IMR-90 (cell line): ENCODE measurements at places on chromosomes 6 and 20. TPM values are rescaled to one million over a fixed set of nuclear protein-coding genes. Genes with fewer than 3 reads are reported as not detected.

GRCh38 chr6:154161689-154162088 lies 122.6 kb downstream of the OPRM1 start:
- DNase-seq = no peak

- DNase-seq = no peak
Observed at GRCh38 chr6:35209081-35209480, 4.7 kb upstream of the SCUBE3 start.

GRCh38 chr6:24149836-24150235 lies 23.8 kb downstream of the NRSN1 start:
- no peak for DNase-seq

DNA sequence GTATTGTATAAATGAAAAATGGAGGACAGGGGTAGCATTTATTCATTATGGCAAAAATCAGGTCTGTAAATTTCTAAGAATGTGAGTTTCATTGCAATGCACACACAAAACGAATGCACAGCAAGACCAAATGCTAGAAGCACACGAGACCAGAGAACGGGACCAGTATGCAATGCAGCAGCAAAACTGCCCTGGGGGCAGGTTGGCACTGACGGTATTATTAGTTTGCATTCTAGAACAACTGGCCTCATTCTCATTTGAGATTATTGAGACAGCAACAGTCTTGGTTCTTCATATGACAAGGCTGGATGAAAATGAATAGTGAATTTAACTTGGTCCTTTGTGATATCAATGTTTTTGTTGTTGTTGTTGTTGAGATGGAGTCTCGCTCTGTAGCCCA lies 9.0 kb upstream of the MTRES1 start:
- no peak for DNase-seq

TRDN gene
- not detected in 2 replicates for polyA plus RNA-seq

- DNase-seq = peak; percentile 81
Observed at GRCh38 chr20:50572938-50573777, 63.0 kb downstream of the PTPN1 start.

PI16 gene
- polyA plus RNA-seq = 0.20 and 0.21 TPM in 2 replicates

DNA sequence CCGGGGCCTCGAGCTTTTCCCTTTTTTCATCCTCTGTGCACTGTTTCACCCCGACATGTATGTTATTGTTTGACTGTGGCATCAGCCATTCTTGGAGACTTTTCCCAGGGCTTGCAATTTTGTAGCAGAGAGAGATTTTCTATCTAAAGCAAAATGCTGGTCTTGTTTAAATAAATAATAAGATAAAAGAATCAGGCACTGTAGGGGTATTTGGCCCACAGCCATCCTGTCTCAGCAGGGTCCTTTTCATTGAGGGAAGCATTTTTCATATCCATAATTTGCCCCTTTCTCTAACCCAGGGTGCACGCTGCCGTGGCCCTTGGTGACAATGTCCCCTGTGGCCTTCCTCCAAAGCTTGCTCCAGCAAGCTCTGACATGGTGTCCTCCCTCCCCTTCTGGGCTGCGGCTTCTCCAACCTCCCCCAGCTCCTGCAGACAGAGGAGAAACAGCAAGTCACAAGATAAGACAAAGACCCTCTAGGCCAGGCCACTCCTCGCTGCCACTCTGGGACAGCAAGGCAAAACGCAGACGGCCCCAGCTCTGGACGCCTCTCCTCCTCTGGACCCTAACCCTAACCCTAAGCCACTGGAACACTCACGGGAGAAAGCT lies 117.6 kb downstream of the MYLK4 start:
- DNase-seq = no peak

BMP6 gene
- 0.19 TPM in 2 replicates for polyA plus RNA-seq

PTGIS gene
- 2.4 and 2.6 TPM in 2 replicates for polyA plus RNA-seq

GRCh38 chr6:17785094-17785787 lies 78.5 kb upstream of the NUP153 start:
- no peak for DNase-seq

- no peak for DNase-seq
Observed at GRCh38 chr6:136546331-136546730, 3.9 kb downstream of the MAP7 start.

DNA sequence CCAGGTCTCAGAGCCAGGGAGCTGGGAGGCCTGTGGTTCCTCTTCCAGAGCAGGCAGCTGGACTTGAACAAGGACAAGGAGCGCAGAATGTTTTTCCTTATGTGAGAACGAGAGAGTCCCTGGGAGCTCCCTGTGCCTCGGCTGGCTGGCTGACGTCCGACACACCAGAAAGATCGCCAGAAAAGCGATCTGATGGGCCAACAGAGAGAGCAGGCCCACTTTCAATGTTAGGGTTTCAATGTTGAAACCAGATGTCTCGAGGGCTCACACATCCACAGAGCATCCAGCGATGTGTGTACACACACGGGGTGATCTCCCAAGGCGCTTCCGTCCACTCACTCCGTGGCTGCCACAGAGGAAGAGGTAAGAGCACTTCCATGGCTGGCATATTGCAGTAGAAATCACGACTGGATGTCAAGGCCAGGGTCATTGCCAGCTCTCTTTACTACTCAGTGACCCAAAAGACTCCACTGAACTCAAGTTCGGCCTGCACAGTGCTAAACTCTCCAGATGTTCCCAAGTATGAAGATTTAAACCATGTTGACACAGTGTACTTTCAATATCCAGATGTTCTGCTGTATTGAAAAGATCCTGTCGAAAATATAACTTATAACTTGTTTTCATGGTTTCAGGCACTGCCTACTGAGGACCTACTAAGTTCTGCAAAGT lies 70.8 kb upstream of the FOXC1 start:
- DNase-seq = no peak

- no peak for DNase-seq
Observed at GRCh38 chr6:167211881-167212712, 54.3 kb upstream of the GPR31 start.

- peak; percentile 34 for DNase-seq
Observed at GRCh38 chr6:74269600-74269858, 573.5 kb downstream of the CD109 start.

- no peak for DNase-seq
Observed at GRCh38 chr20:57881466-57882385, 171.9 kb upstream of the PMEPA1 start.

- DNase-seq = peak; percentile 53
Observed at GRCh38 chr6:15026832-15027231, 219.0 kb upstream of the JARID2 start.

DNA sequence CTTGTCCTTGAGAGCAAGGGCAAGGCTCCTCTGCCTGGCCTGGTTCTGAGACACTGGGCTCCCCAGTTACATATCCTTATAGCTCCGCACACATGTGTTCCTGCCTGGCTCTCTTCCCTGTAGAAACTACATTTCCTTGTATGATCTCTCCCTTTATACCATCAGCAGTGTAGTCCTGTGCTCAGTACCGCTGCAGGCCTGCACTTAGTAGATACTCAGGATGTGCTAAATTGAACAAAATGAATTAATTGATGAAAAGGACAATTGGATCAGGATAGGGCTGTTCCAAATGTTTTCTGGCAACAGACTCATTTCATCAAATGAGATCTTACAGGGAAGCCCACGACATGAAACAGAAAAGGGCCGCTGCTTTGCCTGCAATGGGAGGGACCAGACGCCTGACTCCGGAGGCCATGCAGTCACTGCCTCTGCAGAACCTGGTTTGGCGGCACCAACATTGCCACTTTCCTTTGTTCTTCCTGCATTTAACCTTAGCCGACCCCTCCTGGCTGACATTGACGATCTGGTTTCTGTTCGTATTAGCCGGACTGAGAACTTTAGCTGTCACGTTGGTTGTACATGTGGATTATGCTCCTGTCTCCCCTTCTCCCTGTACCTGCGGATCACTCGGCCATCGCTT lies 53.3 kb downstream of the CHMP4B start:
- DNase-seq = no peak

DNA sequence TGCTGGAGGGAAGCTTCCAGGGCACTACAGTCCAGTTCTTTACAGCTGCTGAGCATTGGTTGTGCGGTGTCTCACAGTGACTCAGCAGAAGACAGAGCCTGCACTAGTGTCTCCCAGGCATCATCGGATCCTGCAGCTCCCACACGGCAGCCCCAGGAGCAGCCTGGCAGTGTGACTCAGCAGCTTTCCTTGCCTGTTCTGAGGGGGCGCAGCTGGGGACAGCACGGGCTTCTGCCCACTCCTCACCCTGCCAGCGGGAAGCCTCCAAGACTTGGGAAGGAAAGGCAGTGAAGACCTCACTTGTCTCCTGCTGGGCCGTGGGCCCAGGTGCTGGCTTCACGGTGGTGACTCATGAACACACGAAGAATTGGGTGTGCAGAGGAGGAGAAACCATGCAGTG lies 165.4 kb downstream of the SYNDIG1 start:
- DNase-seq = peak; percentile 94

WFDC9 gene
- not detected in 2 replicates for polyA plus RNA-seq

ZSCAN9 gene
- 11.5 and 13.7 TPM in 2 replicates for polyA plus RNA-seq

GPRC6A gene
- not detected in 2 replicates for polyA plus RNA-seq

GRCh38 chr6:43274916-43275597 lies 23.0 kb upstream of the SLC22A7 start:
- DNase-seq = no peak

- no peak for DNase-seq
Observed at GRCh38 chr6:155395339-155395738, 60.3 kb downstream of the NOX3 start.

POFUT1 gene
- polyA plus RNA-seq = 35.4 and 41.1 TPM in 2 replicates

SLC25A27 gene
- 0.63 and 1.3 TPM in 2 replicates for polyA plus RNA-seq

- no peak for DNase-seq
Observed at GRCh38 chr6:1382883-1383728, 6.3 kb upstream of the FOXF2 start.

PPP1R16B gene
- polyA plus RNA-seq = not detected in 2 replicates

- DNase-seq = no peak
Observed at GRCh38 chr6:11738661-11739375, 39.8 kb downstream of the ADTRP start.

GRCh38 chr6:160831739-160832138 lies 129.7 kb downstream of the PLG start:
- DNase-seq = no peak

- no peak for DNase-seq
Observed at GRCh38 chr6:38339914-38340313, 299.8 kb downstream of the BTBD9 start.

COL9A1 gene
- not detected in 2 replicates for polyA plus RNA-seq

DNA sequence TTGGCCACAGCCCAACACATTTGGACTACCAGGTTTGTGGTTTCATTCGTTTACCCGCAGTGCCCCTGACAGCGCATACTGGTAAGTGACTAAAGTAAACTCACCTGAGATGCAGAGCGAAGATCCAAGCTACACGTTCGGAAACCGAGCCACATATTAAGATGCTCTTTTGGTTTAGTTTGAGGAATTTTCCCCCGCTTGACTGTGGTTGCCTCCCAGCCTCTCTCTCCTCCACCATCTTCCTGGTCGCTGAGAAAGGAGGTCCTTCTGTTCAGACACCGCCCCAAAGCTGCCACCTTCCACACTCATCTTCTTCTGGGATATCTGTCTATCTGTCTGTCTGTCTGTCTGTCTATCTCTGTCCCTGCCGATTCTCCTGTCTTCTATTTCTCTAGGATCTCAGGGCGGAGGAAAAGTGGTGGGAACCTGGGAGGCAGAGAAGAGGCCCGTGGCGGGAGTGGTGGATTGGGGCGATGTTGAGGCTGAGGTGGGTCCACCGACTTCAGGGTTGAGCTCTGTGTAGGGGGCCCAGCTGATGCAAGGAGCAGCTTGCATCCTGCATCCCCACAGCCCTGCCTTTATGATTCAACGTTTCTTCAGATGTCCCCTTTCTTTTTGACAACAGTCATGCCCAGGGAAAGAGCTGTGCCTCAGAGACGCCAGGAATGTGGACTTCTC lies 196.9 kb upstream of the ZNF184 start:
- no peak for DNase-seq
